Right lung (tissue), 10 donors: ENCODE measurements at places on chromosomes 1 and 21. TPM values are rescaled to one million over a fixed set of nuclear protein-coding genes. Genes with fewer than 3 reads are reported as not detected.
A peak's percentile ranks its signal among the peaks of the same experiment; 100 is the strongest.

DNA sequence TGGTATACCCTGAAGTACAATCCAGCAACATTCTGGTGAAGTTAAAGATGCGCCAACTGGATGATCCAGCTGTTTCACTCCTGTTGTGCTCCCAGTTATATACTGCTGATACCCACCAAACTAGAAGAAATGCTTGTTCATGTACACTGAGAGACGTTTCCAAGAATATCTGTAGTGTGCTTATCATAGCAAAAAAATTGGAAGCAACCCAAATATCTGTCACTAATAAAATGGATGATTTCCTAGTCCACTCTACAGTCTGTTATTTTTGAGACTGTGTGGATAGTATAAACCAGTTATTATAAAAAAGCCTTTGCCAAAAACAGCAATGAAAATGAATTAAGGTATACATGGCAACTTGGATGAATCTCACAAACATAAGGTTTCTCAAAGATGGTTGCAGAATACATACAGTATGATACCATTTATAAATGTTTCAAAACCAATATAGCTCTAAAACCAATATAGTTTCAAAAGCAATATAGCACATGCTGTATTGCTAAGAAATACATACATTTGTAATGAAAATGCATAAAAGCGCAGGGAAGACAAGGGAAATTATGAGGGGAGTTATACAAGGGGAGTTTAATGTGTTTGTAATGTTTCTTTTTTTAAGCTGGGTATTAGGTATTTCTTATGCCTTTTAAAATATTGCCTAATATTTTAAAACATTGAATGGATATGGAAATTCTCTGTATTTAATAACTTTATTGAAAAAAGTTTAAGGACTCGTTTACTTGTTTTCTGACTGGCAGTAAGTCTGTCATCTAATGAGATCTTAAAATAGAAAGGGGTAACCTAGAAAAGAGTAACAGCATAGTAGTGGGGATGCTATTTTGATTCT, 36.5 kb downstream of the GPSM2 start:
- DNase-seq, result peak; percentile 34

- no peak for DNase-seq
These were observed 807.8 kb downstream of the BRINP3 start for GRCh38 chr1:189669846-189670245.

DNA sequence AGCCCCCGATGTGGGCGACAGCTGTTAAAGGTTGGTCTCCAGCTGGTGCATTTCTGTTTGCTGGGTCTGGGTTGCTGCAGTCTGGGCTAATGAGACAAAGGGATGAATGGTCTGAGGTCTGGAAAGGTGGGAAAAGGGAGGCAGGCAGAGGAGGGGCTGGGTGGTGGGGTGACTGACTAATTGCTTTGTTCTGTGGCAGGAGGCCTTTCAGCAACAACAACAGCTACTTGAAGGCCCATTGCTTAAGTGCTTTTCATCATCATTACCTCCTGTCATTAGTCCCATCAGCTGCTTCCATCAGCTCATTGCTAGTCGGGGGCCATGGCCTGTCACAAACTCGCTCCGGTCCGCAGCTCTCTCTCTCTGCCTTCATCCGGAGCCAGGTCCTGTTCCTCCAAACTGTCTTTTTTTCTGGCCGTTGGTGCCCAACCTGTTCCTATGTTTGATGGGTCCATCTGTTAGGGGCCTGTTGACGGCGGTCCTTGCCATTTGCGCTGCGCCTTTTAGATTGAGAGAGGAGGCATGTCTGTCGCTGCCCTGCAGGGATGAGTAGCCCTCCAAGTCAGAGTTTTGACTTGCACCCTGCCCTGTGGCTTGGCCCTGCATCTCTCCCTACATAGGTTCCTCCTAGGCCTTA, 105.6 kb upstream of the PLXNA2 start:
- DNase-seq, result no peak

DNA sequence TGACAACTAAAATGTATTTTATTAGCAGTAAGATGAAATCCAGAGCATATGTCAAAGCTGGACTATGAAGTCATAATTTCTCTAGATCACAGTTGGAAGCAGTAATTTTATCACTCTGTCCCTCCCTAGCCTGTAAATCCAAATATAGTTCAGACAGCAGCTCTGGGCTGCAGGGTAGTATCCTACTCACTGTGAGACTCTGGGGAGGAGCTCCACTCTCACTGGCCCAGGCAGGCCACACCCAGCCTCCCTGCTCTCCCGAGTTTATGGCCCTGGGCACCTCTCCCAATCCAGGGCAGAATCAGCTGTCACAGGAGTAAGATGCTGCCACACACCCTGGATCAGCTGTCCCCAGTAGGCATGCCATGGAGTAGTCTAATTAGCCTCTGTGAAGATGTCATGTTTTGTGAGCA, 131.1 kb downstream of the HLCS start:
- no peak for DNase-seq

- no peak for DNase-seq
These were observed 935.2 kb downstream of the PLA2G4A start for GRCh38 chr1:187763976-187764375.

DNA sequence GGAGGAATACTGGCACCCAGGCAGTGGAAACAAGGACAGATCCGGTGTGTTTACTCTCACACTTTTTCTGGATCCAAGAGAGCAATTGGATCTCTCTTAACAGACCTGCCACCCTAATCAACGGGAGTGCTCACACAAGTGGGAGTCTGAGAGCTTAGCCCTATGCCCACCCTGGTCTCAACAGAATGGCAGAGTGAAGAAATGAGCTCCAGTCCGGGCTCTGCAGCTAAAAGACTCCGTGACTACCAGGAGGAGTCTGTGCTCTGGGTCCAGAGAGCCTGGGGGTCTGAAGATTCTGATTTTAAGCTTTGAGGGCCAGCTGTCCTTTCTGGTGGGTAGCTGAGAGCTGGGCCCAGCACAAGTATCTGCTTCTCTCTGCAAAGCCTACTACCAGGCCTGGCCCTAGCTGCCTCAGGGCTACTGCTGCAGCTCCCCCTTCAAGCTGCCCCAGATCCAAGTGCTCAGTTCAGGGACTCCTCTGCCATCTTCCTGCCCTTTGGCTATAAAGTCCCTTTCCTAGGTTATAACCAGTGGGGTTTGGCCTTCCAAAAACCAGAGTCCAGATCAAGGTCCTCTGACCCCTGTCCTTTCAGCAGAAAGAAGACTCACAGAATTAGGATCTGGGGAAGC, 3.9 kb downstream of the S100A9 start:
- DNase-seq, result no peak

DNA sequence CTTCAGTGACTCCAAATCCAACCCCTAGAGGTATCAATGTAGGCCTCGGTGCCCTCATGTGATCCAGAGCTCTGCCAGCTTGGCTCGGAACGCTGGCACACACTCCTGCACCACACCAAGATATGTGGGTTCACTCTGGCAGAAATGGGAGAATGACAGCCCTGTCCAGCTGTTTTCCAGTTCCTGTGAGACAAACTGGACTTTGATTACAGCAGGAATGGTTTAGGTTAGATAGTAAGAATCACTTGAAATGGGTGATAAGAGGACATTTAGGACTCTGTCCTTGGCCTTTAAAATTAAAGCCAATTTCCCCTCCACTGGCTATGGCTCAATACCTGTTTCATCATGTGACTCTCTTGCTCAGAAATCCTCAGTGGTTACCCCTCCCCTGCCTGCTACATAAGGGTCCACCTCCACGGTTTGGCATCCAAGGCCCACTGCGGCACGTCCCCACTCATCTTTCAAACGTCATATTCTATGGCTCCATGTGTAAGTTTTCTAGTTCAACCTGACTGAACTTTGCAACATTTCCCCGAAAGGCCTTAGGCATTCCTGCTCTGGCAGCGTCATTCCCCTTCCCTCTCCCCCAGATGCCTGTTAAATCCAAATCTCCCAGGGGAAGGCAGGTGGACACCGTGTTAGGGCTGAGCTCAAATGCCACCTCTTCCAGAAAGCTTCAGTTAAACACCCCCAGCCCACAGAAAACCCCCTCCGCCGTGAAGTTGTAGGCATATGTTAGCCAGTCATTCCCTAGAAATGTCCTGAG, 44.7 kb downstream of the PLEKHA6 start:
- no peak for DNase-seq

GRCh38 chr21:14846621-14847020, 218.2 kb downstream of the NRIP1 start:
- DNase-seq, result no peak

DNA sequence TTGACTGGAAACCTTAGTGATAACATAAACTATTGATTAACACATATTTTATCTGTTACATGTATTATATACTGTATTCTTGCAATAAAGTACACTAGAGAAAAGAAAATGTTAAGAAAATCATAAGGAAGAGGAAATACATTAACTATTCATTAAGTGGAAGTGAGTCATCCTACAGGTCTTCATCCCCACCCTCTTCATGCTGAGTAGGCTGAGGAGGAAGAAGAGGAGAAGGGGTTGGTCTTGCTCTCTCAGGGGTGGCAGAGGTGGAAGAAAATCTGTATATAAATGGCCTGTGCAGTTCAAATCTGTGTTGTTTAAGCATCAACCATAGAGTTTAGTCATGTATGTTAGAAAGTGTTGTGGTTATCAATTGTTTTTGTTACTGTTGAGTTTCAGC, 66.1 kb upstream of the CHODL start:
- no peak for DNase-seq

GRCh38 chr1:30879126-30879786, 29.3 kb downstream of the SDC3 start:
- no peak for DNase-seq

The PIGR gene
- polyA plus RNA-seq, result 0.26 TPM

The DSTYK gene
- 16.1 TPM for polyA plus RNA-seq

The RNU1-2 gene
- polyA plus RNA-seq, result not detected

The OR10J1 gene
- 0.08 TPM for polyA plus RNA-seq

The RNPEP gene
- 55.5 TPM for polyA plus RNA-seq

The RNF186 gene
- 0.19 TPM for polyA plus RNA-seq

The FBLIM1 gene
- polyA plus RNA-seq, result 97.0 TPM

The RAB25 gene
- 71.0 TPM for polyA plus RNA-seq

The GPR3 gene
- polyA plus RNA-seq, result 1.3 TPM
